ENCODE measurements at places on chromosomes 6 and 20.

GRCh38 chr6:154343473-154344308 lies 12.9 kb downstream of the IPCEF1 start:
- no peak for DNase-seq

GRCh38 chr6:32182555-32182981 lies 1.5 kb downstream of the AGER start:
- no peak for DNase-seq

- DNase-seq = no peak
Measured at GRCh38 chr20:47453167-47453782, 48.4 kb upstream of the NCOA3 start.

DNA sequence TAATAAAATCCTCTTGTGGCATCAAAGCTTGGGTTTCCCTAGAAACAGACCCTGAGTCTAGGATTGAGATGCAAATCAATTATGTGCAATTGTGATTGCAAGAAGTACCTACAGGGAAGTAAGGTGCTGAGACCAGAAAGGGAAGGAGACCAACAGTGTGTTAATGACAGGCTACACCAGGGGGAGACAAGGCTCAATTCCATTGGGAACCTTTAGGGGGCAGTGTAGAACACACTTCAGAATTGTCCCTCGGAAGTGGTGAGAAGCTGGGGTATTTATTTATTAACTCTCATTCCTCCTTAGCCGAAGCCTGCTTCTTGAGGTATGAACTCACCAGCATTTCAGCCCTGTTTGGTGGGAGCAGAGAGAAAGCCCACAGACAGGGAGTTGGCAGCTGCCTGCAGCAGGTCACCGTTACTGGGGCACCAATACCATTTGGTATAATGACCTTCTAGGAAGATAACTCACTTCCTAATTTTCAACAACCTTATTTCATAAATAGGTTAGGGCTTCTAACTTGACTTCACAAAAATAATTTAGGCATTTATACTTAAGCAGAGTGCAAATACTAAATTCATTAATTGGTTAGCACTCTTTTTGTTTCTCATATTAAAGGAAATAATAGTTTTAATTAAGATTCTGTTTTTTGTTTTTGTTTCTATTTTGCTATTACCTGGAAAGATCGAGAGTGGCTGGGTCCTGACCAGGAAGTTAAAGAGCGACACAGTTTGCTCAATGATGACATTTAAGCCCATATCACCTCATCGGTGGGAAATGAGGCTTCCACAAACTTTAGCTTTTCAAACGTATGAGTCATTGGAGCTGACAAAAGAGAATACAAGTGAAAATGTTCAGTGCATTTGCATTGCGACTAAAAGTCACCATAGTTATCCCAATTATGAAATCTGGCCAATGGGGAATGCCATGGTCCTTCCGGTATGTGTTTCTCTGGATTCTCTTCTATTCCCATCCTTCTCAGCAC lies 94.8 kb downstream of the BTBD3 start:
- no peak for DNase-seq

DNA sequence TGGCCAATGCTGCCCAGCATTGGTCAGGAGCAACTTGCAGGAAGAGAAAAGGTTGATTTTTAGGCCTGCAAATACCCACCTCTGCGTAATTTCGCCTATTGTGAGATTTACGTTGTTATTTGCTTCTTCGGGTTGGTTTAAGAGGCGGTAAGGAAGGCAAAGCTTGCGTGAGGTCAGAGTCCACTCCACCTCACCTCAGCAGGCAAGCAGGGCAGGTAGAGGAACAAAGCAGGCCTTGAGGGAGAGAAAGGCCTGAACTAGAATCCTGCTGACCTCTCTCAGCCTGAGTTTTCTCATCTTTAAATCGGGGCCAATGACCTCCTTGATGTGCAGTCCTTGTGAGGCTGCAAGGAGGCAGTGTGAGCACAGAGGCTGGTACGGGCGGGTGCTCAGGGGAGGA lies 239.1 kb downstream of the CDC5L start:
- DNase-seq = no peak

GRCh38 chr20:58081846-58082245 lies 146.6 kb downstream of the ANKRD60 start:
- no peak for DNase-seq

DNA sequence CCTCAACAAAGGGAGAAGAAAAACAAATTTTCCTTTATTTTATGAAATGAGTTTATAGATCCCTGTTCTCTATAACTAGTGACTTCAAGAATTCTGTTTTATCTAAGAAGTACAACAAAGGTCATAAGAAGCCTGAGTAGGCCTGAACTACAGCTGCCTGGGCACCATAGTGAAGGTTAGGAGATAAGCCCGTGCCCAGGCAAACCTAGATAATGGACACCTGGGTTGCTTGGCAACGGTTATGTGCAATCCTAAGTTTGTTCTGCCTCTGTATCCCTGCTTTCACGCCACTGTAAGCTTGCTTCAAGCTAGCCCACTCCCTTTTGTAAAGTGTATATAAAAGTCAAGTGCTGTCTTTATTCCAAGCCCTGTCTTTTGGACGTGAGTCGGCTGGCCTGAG lies 23.2 kb downstream of the SCGN start:
- DNase-seq = no peak

- DNase-seq = peak; percentile 65
Measured at GRCh38 chr6:37210313-37210968, 40.5 kb downstream of the PIM1 start.

DNA sequence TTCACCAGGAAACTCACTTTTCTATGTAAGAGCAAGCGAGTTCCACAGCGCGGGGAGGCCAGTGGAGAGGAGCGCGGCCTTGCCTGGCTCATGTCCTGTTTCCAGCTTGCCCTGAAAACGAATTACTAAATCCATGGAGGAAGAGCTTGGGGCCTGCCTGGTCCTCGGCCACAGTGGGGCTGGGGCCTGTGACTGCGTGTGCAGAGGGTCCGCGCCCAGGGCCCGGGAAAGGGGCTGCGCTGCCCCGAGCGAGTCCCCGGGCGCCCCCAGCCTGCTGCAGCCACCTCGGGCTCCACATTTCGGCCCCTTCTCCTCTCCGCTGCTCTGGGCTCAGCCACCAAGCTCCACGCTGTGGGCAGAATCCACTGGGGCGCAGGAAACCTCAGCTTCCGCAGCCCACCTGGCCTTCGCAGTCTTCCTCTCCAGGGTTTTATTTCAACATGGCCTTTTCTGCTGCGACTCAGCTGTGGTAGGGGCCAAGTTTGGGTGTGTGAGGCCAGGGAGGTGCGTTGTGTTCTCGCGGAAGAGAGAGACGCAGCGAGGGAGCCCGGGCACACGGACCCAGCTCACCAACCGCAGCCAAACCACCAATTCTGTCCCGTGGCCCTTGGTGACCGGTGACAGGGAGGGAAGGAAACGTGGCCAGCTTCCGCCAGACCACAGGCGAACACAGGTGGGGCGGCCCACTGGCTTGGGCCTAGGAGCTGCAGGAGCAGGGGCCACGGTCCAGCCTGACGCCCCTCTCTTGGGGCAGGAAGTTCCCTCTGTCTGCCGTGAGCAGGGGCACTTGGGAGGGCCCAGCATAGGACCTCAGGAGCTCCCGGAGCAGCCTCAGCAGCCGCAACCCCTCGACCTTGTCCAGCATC lies 211.4 kb downstream of the ERMARD start:
- peak; percentile 67 for DNase-seq

DNA sequence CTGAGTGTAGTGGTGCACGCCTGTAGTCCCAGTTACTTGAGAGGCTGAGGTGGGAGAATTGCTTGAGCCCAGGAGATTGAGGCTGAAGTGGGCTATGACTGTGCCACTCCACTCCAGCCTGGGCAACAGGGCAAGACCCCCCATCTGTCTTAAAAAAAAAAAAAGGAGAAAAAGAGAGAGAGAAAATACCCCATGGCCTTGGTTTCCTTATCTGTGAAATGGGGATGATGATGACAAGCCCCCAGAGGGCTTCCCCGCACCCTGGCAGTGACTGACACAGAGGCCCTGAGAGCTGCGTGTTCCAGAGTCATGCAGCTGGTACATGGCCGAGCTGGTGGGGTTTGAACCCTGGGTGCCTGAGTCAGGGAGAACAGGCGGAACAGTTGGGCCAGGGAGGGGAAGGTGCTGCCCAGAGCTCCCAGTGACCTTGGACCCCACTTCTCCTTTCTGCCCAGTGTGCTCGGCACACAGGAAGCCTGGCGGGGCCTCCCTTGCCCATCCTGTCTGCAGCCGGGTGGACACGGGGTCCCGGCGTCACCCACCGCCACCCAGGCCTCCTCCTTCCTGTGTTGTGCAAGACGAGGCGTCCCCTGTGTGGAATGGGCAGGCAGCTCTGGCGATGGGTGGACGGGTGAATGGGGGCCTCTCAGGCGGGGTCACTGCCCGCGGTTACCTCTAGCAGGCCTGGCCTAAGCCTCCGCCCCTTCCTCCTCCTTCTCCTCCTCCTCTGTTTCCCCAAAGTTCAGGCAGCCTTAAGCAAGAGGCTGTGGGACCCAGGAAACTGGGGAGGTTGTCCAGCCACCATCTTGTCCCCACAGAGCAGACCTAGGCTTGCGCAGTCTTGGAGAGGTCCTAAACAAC lies 84.2 kb downstream of the CEBPB start:
- DNase-seq = peak; percentile 95

- no peak for DNase-seq
Measured at GRCh38 chr6:11427723-11428245, 109.8 kb upstream of the TMEM170B start.

GRCh38 chr6:14716499-14717146 lies 529.2 kb upstream of the JARID2 start:
- no peak for DNase-seq

- DNase-seq = no peak
Measured at GRCh38 chr6:124393536-124393935, 568.7 kb upstream of the RNF217 start.

- DNase-seq = no peak
Measured at GRCh38 chr6:169622618-169623017, 79.2 kb downstream of the WDR27 start.

GRCh38 chr6:11714116-11714797 lies 64.3 kb downstream of the ADTRP start:
- DNase-seq = no peak

DNA sequence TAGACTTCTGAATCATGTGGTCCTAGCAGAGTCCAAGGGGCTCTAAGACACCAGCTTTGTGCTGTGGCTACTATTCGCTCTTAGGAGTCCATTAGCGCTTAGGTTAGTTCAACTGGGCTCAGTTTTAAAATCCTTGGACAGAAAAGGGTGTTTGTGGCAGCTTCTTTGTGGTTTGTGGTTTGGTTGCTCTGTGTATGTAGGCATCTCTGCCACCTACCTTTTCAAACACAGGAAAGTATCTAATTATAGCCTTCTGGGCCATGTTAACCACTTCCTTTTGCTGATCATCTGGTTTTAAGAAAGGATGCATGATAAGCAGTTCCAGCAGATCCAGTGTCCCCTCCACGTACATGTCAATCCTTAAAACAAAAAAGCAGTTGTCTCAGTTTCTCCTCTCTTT lies 10.8 kb downstream of the GSTA4 start:
- DNase-seq = no peak

DNA sequence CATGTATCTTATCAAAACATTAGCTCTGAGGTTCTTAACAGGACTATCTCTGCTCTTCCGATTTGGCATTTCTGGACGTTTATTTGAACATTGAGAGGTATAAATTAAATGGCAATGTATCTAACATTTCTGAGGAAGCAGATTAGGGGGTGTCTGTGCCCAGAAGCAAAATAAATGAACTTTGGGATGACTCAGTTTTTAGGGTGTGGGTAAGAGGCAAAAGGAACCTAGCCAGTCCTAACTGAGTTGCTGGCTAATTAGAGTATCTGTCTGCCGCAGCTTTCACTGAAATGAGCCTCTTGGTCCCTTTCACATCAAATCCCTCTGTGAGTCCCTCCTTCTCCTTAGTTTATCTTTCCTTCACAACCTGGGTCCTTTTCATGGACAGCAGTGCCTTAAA lies 1.1 kb downstream of the RNF144B start:
- DNase-seq = no peak

DNA sequence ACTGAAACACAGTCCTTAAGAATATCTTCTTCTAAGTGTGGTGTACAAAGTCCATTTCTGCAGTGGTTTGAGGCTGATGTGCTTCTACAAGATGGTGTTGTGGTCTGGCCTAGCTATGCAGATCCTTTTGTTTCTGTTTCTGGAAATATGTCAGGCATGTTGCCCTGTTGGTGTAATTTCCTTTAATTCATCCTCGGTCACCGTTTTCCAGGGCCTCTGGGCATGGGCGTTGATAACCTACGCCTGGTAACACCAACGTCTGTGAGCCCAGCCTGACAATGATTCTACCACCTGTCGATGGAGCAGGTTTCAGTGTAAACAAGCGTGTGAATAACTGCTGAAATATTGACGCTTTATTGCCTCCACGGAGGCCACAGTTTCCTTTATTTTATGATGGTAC lies 33.3 kb upstream of the AFDN start:
- DNase-seq = no peak

DNA sequence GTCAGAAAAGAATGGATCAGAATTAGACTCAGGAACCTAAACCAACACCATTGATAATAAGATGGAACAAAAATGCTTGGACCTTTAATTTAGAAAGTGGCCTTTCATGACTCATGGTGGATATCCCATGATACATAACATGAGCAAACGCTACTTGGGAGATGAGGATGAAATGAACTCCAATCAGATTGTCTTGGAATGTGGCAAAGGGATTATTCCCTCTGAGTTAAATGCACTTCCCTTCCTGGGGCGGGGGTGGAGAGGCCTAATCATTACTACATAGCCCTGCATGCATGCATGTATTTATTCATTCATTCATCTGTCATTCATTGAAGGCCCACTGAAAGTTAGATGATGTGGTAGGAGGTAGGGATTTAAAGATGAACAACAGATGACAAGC lies 174.0 kb downstream of the AIG1 start:
- no peak for DNase-seq

DNA sequence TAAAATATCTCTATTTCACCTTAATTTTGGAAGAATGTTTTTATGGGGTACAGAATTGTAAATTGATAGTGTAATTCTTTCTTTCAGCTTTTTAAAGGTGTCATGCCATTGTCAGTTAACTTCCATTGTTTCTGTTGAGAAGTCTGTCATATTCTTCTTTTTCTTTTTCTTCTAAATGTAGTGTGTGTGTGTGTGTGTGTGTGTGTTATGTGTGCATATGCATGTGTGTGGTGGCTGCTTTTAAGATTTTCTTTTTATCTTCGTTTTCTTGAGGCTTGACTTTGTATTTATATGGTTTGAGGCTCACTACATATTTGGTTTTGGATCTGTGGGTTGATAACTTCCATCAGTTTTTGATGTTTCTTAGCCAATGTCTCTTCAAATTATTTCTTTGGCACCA lies 176.5 kb downstream of the OGFRL1 start:
- DNase-seq = no peak

DNA sequence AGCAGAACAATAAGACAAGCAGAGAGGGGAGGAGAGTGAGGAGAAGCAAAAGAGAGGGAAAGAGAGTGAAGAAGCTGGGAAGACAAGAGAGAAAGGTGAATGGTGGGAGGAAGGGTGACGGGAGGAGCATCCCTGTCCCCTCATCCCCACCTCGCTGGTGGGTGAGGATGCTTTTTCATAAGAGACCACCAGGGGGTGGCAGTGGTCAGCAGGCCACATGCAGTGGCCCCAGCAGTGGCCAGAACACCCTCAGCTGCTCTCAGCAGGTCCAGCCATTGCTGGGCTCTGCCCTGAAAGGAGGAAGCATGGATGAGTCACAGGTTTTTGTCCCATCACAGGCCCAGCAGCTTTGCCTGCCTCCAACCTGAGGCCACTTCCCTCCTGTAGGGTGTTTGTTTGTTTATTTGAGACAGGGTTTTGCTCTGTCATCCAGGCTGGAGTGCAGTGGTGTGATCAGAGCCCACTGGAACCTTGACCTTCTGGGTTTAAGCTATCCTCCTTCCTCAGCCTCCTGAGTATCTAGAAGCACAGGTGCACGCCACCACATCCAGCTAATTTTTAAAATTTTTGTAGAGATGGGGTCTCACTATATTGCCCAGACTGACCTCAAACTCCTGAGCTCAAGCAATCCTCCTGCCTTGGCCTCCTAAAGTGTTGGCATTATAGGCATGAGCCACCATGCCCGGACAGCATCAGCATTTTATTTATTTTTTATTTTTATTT lies 24.0 kb downstream of the FGD2 start:
- DNase-seq = peak; percentile 83
